ENCODE measurements at places on chromosomes 12 and 14.

DNA sequence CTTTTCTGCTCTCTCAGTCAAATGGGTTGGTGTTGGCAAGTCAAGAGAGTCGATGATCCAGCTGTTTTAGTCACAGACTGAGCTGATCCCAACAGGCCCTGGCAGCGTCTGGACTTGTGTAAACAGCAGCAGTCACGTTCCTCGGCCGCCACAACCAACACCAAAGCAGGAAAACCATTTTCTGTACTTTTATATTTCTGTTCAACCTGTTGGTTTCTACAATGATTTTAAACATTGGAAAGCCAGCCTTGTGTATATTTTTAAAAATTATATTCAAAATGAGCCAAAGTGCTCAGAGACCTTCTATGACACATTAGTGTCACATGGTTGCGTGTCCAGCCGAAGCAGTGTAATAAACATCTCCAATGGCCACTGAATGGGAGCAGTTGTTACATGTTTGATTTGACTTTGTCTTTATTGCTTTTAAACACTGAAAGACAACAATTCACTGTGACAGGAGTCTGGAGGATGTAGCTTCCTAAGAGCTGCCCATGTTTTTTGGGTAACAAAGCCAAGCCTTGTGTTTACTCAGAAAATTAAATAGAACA, 5.9 kb upstream of the SIVA1 start:
- peaks cover 7% of the 10 kb centered on the region for H3K36me3 ChIP-seq
- H3K27me3 ChIP-seq, result no peaks in the 10 kb centered on the region
- H3K27ac ChIP-seq, result no peak overlapping the region
- DNase-seq, result no peak
- no peaks in the 10 kb centered on the region for H3K4me1 ChIP-seq

GRCh38 chr12:48286665-48287064, 64.1 kb downstream of the ZNF641 start:
- DNase-seq, result no peak
- no peak overlapping the region for H3K4me3 ChIP-seq
- H3K36me3 ChIP-seq, result no peaks in the 10 kb centered on the region

- H3K36me3 ChIP-seq, result no peaks in the 10 kb centered on the region
- no peaks in the 10 kb centered on the region for H3K4me1 ChIP-seq
- no peaks in the 10 kb centered on the region for H3K27me3 ChIP-seq
- H3K4me3 ChIP-seq, result no peak overlapping the region
- H3K27ac ChIP-seq, result no peak overlapping the region
- DNase-seq, result no peak
Observed at GRCh38 chr14:101064121-101064661, 160.7 kb upstream of the RTL1 start.

GRCh38 chr14:68814539-68815297, 21.9 kb upstream of the ZFP36L1 start:
- H3K27ac ChIP-seq, result no peak overlapping the region
- H3K27me3 ChIP-seq, result no peaks in the 10 kb centered on the region
- DNase-seq, result no peak
- H3K4me1 ChIP-seq, result peaks cover 5% of the 10 kb centered on the region
- no peaks in the 10 kb centered on the region for H3K36me3 ChIP-seq

DNA sequence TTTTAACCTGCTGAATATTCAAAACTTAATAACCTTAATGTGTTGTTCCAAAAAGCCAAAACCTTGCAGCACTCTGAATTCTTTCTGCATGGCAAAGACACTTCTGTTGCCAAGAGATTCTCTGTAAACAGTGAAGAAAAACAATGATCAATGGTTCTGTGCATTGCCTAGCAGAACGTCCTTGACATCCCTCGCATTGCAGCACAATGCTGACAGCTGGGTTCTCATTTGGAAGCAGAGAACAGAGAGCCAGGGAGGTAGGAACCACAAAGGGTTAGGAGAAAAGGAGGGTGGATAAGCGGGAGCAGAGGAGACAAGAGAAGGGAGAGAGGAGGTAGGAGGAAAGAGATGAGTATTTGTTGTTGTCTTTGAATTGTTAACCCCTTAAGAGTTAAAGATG, 501.1 kb downstream of the NAV3 start:
- H3K27ac ChIP-seq, result no peak overlapping the region
- H3K4me3 ChIP-seq, result no peak overlapping the region
- H3K27me3 ChIP-seq, result no peaks in the 10 kb centered on the region
- H3K4me1 ChIP-seq, result no peaks in the 10 kb centered on the region
- H3K36me3 ChIP-seq, result no peaks in the 10 kb centered on the region

GRCh38 chr12:50637870-50638481, 125.9 kb upstream of the ATF1 start:
- no peak overlapping the region for H3K27ac ChIP-seq
- H3K4me3 ChIP-seq, result no peak overlapping the region
- DNase-seq, result no peak
- no peaks in the 10 kb centered on the region for H3K27me3 ChIP-seq

DNA sequence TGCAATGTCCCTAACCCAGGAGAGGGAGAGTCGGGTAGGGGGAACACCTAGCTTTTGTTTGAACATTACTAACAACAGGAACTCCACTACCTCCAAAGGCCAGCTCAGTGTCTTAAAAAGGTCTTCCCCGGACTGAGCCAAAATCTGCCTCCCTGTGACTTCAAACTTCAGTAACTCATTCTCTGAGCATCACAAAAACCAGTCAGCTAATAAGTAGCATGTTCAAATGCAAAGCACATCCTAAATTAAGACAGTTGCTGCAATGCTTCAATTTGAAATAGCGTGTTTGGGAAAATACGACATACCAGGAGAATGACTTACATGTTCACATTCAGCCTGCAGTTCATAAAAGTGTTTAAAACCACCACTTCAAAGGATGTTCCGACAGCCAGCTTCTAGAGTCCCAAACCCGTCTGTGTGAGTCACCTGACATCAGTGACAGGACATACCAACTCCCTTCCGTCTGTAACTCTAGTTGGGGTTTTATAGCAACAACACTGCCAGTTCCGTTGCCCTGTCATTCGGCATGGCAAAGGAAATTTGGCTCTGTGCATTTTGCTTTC, 13.0 kb downstream of the ZFP36L1 start:
- no peaks in the 10 kb centered on the region for H3K4me1 ChIP-seq
- no peak overlapping the region for H3K27ac ChIP-seq
- H3K36me3 ChIP-seq, result no peaks in the 10 kb centered on the region
- no peak overlapping the region for H3K4me3 ChIP-seq

GRCh38 chr14:29161593-29161992, 395.0 kb downstream of the FOXG1 start:
- no peaks in the 10 kb centered on the region for H3K36me3 ChIP-seq
- no peaks in the 10 kb centered on the region for H3K4me1 ChIP-seq
- no peak overlapping the region for H3K27ac ChIP-seq
- no peak for DNase-seq

DNA sequence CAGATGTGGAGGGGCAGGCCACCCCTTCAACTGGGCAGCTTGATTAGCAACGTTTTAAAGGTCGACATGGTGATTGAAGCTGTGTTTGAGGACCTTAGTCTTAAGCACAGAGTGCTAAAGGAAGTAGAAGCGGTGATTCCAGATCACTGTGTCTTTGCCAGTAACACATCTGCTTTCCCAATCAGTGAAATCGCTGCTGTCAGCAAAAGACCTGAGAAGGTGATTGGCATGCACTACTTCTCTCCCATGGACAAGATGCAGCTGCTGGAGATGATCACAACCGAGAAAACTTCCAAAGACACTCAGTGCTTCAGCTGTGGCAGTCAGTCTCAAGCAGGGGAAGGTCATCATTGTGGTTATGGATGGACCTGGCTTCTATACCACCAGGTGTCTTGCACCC, 23.9 kb upstream of the AICDA start:
- no peak overlapping the region for H3K4me3 ChIP-seq
- no peak overlapping the region for H3K27ac ChIP-seq
- H3K36me3 ChIP-seq, result no peaks in the 10 kb centered on the region
- no peaks in the 10 kb centered on the region for H3K4me1 ChIP-seq
- DNase-seq, result no peak

GRCh38 chr14:103879570-103880347, 32.4 kb upstream of the PPP1R13B start:
- no peaks in the 10 kb centered on the region for H3K27me3 ChIP-seq
- H3K27ac ChIP-seq, result no peak overlapping the region
- H3K36me3 ChIP-seq, result no peaks in the 10 kb centered on the region
- peaks cover 5% of the 10 kb centered on the region for H3K4me1 ChIP-seq

DNA sequence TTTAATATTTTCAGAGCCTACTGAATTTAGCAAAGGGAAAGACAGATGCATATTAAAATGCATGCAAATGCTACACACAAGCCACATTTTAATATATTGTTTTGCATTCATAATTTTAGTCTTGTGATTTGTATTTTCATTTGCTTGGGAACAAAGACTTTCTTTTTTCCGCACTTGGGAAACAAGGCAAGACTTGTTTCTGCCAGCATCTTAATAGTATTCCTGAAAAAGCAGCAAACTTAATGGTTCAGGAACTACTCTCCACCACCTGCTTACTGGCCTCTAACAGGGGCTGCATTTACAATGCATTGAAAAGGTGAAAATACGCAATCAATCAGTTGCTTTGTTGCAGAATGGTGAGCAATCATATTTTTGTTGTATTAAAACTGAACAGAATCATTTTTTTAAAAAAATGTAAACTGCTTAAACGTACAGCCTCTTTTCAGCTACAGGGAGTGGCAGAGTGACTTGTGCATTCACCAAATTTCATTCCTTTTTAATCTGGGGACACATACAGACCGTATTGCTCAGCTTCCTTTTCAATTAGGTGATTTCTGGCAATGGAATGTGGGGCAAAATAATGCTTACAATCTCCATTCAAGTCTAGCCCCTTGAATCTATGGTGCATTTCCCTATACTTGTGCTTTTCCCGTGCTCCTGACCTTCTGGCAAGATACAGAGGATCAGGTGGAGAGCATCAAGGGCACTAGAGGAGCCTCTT, 144.1 kb upstream of the BTG1 start:
- no peaks in the 10 kb centered on the region for H3K27me3 ChIP-seq
- H3K36me3 ChIP-seq, result no peaks in the 10 kb centered on the region
- H3K27ac ChIP-seq, result no peak overlapping the region
- H3K4me1 ChIP-seq, result no peaks in the 10 kb centered on the region
- DNase-seq, result no peak

- no peaks in the 10 kb centered on the region for H3K4me1 ChIP-seq
- H3K27ac ChIP-seq, result no peak overlapping the region
- H3K4me3 ChIP-seq, result no peak overlapping the region
- no peaks in the 10 kb centered on the region for H3K36me3 ChIP-seq
Observed at GRCh38 chr12:87793131-87793530, 236.1 kb downstream of the C12orf50 start.

DNA sequence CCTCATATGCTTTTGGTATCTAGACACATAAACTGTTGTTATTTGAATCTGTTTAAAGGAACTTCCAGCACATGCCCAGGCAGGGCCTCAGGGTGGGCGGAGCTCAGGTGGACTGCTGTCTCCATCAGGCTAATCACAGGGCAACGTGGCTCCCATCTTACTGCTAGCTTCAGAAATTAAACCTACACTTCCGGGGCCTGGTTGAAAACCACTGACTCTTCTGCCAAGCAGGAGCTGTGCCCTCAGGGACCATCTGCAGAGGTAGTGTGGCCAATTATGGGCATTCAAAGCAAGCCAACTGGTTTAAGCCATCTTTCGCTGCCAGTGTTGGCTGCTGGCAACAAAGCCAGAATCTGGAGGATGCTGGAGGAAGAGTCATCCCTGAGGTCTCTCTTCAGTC, 97.5 kb downstream of the TMX1 start:
- H3K27ac ChIP-seq, result no peak overlapping the region
- H3K36me3 ChIP-seq, result no peaks in the 10 kb centered on the region
- DNase-seq, result no peak
- no peak overlapping the region for H3K4me3 ChIP-seq

GRCh38 chr14:77151245-77151644, 9.7 kb upstream of the ZDHHC22 start:
- peaks cover 4% of the 10 kb centered on the region for H3K4me1 ChIP-seq
- H3K27me3 ChIP-seq, result no peaks in the 10 kb centered on the region
- DNase-seq, result no peak
- no peak overlapping the region for H3K4me3 ChIP-seq

- H3K27me3 ChIP-seq, result no peaks in the 10 kb centered on the region
- DNase-seq, result no peak
- no peak overlapping the region for H3K4me3 ChIP-seq
- no peaks in the 10 kb centered on the region for H3K36me3 ChIP-seq
Observed at GRCh38 chr12:46950094-46950493, 124.3 kb upstream of the SLC38A4 start.

GRCh38 chr14:65164068-65164824, 61.9 kb upstream of the MAX start:
- H3K4me1 ChIP-seq, result no peaks in the 10 kb centered on the region
- DNase-seq, result no peak
- no peaks in the 10 kb centered on the region for H3K27me3 ChIP-seq
- no peak overlapping the region for H3K27ac ChIP-seq

DNA sequence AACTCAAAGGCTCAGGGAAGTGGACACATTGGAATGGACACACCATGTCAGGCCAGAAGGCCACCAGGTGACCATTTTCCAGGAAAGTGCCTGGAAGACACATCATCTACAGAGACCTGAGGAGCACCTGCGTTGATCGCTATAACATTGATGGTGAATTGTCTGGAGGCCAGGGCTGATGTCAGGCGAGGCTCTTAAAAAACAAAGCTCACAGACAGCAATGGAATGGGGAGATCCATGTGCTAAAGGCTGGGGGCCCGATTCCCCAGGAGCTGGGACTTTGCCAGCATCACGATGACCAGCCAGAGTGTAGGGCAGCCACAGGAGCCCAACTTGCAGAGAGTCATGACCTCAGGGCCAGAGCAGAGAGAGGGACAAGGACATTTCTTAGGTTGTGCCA, 30.3 kb downstream of the DIO3 start:
- H3K27me3 ChIP-seq, result no peaks in the 10 kb centered on the region
- H3K4me1 ChIP-seq, result no peaks in the 10 kb centered on the region
- H3K27ac ChIP-seq, result no peak overlapping the region
- no peaks in the 10 kb centered on the region for H3K36me3 ChIP-seq
- no peak for DNase-seq
- H3K4me3 ChIP-seq, result no peak overlapping the region

GRCh38 chr14:104731320-104732294, 7.6 kb downstream of the ADSS1 start:
- no peaks in the 10 kb centered on the region for H3K4me1 ChIP-seq
- no peaks in the 10 kb centered on the region for H3K36me3 ChIP-seq
- no peak overlapping the region for H3K27ac ChIP-seq
- no peak for DNase-seq
- no peaks in the 10 kb centered on the region for H3K27me3 ChIP-seq

GRCh38 chr14:66072190-66073084, 413.7 kb upstream of the CCDC196 start:
- DNase-seq, result no peak
- no peaks in the 10 kb centered on the region for H3K36me3 ChIP-seq
- H3K27me3 ChIP-seq, result no peaks in the 10 kb centered on the region
- H3K27ac ChIP-seq, result no peak overlapping the region
- no peaks in the 10 kb centered on the region for H3K4me1 ChIP-seq

DNA sequence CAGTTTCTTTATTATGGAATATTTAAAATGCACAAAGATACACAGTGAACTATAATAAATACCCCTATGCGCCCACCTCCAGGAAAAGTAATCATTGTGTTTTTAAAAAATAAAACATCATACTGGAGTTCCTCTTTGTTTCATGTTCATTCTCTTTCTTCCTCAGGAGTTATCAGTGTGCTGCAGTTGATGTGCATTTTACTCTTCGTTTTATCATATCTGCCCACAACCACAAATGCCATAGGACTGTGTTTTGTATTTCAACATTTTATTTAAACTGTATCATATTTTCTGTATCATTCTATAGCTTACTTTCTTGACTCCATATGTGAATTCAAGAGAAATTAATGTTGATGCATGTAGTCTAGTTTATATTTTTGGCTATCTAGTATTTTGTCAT, 53.9 kb downstream of the TSHR start:
- no peak overlapping the region for H3K4me3 ChIP-seq
- DNase-seq, result no peak
- H3K36me3 ChIP-seq, result no peaks in the 10 kb centered on the region
- no peaks in the 10 kb centered on the region for H3K27me3 ChIP-seq
- no peaks in the 10 kb centered on the region for H3K4me1 ChIP-seq
